ENCODE measurements at places on chromosomes 11 and 22. TPM values are rescaled to one million over a fixed set of nuclear protein-coding genes. Genes with fewer than 3 reads are reported as not detected.

CCDC87 gene
- total RNA-seq: not detected

ANO5 gene
- total RNA-seq: 1.3 TPM

ABTB2 gene
- 9.3 TPM for total RNA-seq

SYT9 gene
- 1.8 TPM for total RNA-seq

SCGB1C1 gene
- total RNA-seq: not detected

SLCO2B1 gene
- 0.51 TPM for total RNA-seq

FAM180B gene
- total RNA-seq: not detected

MUC2 gene
- total RNA-seq: not detected

PRAME gene
- 41.9 TPM for total RNA-seq

OR5M10 gene
- total RNA-seq: not detected
